Ascending aorta (tissue), 2 donors: ENCODE measurements at places on chromosomes 4 and X.

DNA sequence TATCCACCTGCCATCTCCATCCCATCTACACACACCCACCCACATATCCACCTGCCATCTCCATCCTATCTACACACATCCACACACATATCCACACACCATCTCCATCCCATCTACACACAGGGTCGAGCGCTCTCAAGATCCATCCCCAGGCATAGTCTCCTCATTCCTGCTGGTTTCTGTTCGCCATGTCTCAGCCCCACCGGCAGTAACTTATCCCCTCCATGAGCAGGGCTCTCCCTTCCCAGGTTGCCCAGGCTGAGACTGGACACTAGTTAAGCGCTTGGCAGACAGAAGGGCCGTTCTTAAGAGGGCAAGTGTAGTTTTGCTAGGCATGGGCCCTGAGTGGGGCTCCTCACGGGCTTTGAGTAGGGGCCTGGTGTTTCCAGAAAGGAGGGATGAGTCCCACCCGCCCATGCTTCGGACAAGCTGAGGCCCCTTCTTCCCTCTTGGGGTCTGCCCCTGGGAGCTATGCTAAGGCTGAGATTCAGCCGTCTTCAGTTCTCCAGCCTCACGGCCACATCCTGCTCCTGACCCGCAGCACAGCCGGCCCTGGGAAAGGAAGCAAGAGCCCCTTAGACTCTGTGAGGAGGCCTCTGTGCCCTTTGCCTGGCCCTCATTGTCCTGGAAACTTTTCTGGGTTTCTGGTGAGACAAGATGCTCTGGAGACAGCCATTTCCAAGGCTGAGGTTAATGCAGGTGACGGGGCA is 20.4 kb downstream of the TMEM271 start:
- no peak for DNase-seq

- no peak for DNase-seq
Measured at GRCh38 chrX:47232803-47233332, at the start of gene USP11. USP11 (plus strand) TSS chrX:47233009; CDS start chrX:47233044, 35 bp downstream.

GRCh38 chrX:45007598-45007997 is 134.6 kb downstream of the KDM6A start:
- DNase-seq = no peak

GRCh38 chr4:166230841-166231240 is 357.8 kb downstream of the TLL1 start:
- DNase-seq = no peak

DNA sequence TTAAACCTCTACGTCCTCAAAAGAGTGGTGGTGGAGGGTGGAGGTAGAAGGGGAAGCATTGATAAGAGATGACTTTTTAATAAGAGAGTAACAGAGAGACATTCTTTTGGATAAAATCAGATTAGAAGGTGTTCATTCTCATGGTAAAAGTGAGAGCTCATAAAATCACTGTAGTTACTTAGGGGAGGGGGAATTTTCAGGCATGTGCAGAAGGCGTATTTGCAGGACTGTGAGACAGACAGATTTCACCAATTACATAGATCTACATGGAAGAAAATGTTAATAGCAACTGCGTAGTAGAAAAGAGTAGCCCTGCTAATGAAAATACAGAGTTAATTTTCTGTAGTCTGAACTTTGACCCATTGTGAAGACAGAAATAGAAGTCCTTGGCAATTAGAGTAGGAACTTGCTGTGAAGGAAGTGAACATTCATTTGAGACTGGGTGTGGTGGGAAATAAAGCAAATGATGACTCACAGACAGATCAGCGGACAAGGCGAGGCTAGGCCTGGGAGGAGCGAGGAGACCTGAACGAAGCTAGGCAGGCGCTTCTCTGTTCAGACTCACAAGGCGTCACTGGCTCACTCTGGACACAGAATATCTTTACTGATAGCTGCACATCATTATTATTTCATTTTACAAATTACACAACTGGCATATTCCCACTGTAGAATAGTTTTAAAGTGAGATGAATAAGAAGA is 57.2 kb upstream of the FAM9C start:
- DNase-seq = peak; percentile 85

DNA sequence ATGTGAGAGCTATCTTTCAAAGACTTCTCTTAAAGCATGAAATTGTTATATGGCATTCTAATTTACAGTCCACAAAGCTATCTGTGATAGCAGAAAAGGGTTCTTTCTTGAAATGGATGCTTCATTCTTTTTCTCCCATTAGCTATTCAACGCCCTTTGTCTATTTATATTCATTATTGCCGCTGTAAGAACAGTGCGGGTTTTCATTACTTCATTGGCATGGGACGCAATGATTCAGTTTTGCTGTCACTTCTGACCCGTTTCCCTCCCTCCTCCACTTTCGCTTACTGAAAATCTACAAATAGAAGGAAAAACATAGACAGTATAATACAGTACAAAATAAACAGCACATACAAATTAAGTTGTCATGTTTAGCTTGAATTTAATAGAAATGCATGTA is 394.6 kb downstream of the PCDH7 start:
- no peak for DNase-seq

GRCh38 chrX:3440981-3441380 is 94.5 kb upstream of the MXRA5 start:
- DNase-seq = no peak

GRCh38 chr4:143344041-143344440 is 7.4 kb downstream of the GAB1 start:
- DNase-seq = no peak

- no peak for DNase-seq
Measured at GRCh38 chr4:26424838-26425237, 65.4 kb downstream of the CCKAR start.

DNA sequence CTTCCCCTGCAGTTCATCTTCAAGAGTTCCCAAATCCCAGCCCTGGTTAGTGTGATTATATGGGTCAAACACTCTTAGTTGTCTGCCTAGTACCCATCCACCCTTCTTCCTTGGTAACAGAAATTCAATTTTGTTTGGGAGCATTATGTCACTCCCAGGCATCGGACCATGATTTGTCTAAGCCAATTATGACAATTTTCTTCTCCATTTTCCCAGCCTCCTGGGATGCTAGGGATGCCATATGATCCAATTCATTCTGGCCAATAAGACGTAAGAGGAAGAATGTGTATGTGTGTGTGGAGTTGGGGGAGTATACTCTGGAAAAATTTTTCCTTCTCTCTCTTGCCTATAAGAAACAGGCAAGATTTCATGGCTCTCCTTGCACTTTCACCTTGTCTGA is 465.9 kb downstream of the MID1IP1 start:
- DNase-seq = no peak

- DNase-seq = no peak
Measured at GRCh38 chr4:4614925-4615678, 73.3 kb upstream of the STX18 start.

DNA sequence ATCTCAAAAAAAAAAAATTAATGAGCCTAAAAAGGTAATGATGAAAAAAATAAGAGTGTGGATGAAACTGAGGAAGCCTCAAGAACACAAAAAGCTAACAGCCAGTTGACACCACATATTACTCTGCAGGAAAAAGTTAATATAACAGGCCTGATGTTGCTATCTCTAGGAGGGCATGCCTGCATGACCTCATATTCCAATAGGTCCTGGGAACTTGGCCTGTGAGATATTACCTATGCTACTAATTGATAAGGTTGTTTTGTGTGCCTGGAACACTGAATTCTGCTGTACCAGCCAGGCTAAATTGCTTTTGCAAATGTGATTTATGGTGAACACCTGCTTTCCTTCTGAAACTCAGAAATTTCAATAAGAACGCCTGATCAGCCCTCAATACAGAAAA is 15.9 kb downstream of the SLC9A7 start:
- no peak for DNase-seq

DNA sequence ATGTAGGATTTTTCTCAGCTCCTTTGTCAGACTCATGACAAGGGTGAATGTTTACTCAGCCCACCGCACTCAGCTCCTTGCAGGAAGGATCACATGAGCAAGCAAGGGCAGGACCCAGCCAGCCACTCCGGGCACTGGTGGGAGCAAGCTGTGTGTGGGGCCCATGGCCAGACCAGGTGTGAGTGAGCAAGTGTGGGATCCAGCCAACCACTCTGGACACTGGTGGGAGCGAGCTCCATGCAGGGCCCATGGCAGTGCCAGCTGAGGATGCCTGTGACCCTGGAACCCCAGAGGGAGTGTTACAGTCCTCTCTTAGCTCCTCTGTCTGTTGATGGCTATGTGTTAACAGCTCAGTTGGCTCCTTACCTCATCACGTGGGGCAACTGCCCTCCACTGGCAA is 2750.6 kb downstream of the PCDH7 start:
- no peak for DNase-seq

- DNase-seq = no peak
Measured at GRCh38 chr4:3313139-3313538, 20.3 kb downstream of the RGS12 start.
